ENCODE measurements at places on chromosomes 3 and 15.
A peak's percentile ranks its signal among the peaks of the same experiment; 100 is the strongest.

DNA sequence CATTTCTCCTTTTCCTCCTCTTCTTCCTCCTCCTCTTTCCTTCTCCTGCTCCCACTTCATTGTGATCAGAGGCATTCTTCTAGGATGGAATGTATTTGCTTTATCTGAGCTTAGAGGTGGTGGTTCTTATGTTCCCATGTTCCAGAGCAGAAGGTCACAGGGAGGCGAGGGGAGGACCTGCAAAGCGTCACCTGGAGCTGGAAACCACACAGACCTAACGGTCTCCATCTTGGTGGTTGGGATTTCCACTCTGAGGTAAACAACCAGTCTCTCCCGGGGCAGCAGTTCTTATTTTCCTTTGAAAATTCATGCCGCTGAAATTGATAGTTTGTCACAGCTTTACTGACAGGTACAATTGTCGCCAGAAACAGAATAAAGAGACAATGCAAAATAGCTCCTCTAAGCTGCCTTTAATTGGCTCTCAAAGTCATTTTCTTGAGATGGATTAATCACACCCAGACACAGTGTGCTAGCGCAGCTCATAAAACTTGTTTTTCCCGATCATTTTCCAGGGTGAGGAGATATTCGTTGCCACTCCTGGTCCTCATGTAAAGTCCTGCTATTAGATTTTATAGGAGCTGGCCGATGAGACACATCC lies 16.9 kb upstream of the AGBL1 start:
- no peak for DNase-seq

- peak; percentile 93 for DNase-seq
Observed at GRCh38 chr15:25504307-25504706, 65.5 kb upstream of the UBE3A start.

DNA sequence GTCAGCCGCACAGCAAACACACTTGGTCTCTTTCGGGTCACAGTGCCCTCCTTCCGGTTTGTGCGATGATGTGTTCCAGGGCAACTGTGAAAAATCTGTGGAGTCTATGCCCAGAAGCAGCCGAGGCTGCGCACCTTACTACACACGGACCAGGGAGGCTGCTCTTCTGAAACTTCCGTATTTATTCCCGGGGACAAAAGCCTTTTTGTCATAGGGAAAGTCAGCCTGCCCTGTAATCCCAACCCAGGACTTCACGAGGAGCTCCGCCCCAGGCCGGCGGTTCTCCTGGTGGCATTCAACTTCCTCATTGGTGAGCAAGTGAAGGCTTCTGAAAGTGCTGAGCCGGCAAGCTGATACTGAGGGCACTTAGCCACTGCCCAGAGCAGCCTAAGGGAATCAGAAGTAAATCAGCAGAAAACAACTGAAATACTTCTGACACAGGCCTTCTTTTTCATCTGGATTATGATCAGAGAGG lies 126.5 kb downstream of the FMN1 start:
- DNase-seq: no peak

GRCh38 chr15:42858999-42859789 lies 61.4 kb downstream of the TTBK2 start:
- DNase-seq: peak; percentile 5

GRCh38 chr3:11464356-11464755 lies 179.4 kb downstream of the VGLL4 start:
- DNase-seq: no peak

DNA sequence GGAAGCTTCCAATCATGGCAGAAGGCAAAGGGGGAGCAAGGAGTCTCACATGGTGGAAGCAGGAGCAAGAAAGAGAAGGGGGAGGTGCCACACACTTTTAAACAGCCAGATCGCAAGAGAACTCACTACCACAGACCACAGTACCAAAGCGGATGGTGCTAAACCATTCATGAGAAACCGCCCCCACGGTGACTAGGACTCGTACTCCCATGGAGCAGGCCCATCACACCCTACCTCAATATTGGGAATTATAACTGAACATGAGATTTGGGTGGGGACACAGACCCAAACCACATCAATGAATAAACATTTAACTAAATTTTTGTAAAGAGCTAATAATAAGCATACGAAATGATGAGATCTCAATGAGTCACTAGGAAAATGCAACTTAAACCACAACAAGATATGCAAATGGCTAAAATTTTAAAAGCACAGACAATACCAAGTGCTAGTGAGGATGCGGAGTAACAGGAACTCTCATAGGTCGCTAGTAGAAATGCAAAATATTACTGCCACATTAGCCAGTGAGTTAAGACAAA lies 10.0 kb downstream of the MRPS25 start:
- no peak for DNase-seq

DNA sequence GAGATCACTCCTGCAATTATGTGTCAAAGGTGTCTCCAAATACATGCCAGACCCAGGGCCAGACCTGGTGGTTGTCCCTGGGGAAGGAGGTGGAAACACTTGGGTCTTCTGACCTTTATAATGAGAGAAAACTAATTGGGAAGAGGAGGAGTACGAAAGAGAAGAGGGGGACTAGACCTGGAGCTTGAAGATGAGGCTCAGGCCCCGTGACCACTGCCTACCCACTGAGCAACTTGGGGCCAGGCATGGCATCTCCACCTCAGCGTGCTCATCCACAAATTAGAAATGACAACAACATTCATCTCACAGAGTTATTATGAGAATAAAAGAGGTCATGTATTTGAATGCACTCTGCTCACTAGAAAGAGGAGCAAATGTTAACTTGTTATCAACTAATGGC lies 19.4 kb upstream of the SPTBN5 start:
- no peak for DNase-seq

DNA sequence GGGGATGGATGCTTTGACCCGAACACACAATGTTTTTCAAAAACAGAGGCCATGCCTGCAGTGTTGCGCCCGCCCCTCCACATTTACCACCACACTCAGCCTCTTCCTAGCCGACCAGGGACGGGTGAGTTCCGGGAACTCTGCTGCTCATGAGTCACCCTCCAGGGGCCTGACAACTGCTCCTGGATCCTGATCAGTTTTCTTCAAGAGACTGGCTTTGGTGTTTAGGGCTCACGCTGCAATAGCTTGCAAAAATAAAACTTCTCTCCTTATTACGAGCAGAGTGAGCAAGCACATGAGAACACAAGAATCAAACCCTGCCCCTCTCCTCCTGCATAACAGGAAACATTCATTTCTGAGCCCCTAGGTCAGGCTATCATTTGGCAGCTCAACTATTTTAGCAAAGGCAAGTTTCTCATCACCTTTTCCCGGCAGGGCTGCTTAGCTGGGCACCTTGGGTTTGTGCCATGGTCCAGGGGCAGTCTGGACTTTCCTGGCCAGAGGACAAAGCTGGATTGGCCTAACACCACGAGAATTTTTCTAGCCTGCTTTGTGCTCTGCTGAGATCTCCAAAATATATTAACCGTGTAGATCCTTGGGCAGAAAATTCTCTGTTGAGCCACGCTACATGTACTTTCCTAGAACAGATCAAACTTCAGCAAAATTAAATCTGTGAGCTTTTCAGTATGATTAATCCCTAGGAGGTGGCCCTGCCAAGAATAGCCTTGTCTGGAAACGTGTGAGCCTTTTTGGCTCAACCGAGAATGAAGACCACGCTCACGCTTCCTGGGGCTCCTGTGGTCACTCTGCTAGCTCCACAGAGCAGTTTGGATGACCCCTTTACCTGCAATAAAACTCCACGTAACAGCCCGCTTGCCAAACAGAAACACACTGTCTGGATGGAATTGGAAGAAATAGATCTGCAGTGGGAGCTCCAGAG lies 52.7 kb upstream of the SPATA12 start:
- peak; percentile 93 for DNase-seq

DNA sequence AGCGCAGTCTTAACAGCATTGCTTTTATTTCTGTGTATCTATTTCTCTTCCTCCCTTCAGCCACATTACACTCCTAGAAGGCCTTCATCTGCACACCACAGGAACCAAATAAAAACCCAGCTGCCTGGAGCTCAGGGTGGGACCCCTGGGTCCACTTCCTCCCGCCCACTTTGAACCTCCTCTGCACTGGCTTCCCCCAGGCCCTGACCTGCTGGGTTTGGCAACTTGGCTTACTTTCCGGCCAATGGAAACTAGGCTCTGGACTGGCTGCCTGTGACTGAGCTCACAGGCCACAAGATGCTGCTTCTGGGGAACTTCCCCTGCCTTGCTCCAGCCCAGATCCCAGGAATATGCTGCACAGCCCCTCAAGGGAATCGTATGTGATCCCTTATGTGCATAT lies 89.8 kb downstream of the SEMA5B start:
- no peak for DNase-seq

GRCh38 chr3:58429657-58430056 lies 4.0 kb downstream of the PDHB start:
- DNase-seq: no peak

- no peak for DNase-seq
Observed at GRCh38 chr15:45583731-45584639, 3.2 kb upstream of the BLOC1S6 start.

DNA sequence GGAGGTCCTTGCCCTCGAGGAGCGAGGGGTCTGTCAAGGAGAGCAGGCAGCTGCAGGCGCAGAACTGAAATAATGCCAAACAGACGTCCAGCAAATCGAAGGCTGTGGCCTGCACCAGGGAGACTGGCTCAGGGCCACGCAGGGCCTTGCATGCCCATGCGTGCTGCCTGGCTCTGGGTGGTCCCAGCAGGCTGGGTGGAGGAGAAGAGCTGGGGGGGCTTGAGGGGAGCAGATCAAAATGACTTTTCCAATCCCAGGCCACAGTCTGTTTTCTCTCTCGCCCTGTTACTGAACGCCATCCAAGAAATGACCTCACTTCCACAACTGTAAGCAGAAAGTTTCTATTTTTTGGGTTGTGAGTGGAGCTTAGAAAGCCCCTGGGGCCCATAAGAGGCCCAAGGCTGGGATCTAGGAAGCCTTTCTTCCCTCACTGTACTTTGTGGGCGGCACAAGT lies 96.9 kb upstream of the RPL32 start:
- peak; percentile 53 for DNase-seq

DNA sequence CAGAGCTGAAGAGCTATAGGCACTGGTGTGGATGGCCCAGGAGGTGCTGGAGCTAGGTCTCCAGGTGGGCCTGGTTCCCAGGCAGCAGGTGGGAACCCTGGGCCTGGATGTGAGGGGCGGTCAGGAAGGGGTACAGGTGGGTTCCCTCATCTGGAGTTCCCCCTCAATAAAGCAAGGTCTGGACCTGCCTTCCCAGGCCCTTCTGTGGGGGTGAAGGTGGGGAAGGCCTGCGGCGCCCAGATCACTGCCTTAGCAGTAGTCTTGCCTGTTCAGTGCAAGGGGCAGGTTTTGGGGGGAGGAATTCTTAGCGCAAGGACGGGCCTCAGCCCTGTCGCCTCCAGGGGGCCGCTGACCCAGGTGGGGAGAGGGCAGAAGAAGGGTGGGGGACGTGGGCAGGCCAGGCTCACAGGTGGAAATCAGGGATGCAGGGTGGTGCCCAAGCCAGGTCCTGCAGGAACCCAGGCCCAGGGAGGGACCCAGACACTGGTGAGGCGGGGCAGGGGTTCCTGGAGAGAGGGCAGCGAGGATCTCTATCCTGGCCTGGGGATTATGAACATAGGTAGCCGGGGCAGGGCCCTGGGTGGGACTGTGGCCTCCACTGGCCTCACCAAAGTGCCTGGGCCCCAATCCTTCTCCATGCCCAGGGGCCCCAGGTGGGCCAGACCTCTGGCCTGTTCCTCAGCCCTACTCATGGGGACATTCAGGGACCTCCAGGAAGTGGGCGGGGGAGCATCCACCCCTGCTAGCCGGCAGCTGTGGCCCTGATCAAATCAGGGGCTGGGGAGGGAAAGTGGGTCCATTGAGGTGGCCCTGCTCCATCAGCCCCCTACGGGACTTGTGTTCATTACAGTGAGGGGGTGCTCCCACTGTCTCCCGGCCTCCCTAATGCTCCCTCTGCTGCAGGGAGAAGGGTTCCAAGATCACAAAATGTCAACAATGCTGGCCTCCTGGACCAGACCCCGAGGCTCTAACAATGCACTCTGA lies 25.3 kb downstream of the HDAC11 start:
- no peak for DNase-seq

GRCh38 chr3:161551697-161552096 lies 55.1 kb downstream of the OTOL1 start:
- no peak for DNase-seq

GRCh38 chr3:55701997-55702396 lies 214.9 kb upstream of the WNT5A start:
- no peak for DNase-seq

DNA sequence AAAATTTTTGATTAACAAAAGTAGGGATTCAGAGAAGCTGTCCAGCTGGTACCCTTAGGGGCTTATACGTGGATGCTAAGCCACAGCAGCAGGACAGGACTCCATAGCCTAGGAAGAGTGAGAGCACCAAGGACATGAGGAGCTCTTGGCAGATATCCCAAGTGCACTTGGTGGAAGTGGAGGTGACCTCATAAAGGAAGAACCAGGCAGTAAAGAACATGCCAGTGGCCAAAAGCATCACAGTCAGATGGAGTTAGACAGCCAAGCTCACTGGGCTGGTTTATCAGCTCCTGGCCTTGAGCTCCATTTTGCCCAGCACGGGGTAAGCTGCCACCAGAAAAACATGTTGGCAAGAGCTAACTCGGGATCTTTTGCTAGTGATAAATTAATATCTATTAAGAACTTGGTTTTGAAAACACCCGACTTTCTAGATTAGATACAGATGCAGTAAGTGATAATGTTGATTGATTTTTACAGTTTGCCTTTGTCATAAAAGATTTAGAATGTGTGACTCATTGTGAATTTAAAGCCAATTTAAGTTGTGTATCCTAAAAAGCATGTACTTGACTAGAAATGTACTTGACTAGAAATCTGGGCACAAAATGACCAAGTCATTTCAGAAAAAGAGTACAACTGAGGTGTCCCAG lies 108.0 kb downstream of the CMSS1 start:
- DNase-seq: peak; percentile 87
